ENCODE measurements at places on chromosomes 3 and 15.

DNA sequence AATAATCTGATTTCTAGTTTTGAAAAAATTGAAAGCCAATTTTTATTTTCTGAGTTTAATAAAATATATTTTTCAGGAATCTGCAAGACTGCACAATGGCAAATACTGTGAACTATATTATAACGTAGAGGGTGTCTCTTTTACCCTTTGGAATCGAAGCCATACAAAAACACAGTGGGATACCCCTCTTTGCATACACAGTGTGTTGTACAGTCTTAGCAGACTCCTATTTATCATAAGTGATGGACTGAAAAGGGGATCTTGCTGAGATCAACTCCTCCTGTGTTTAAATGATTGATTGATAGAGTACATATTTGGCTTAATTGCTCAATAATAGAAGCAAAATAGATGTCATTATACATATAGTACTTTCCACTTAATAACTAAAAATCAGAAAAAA lies 981.2 kb downstream of the NSUN3 start:
- DNase-seq: no peak

- DNase-seq: no peak
These were observed 91.5 kb downstream of the SH3GL3 start for GRCh38 chr15:83538682-83539081.

DNA sequence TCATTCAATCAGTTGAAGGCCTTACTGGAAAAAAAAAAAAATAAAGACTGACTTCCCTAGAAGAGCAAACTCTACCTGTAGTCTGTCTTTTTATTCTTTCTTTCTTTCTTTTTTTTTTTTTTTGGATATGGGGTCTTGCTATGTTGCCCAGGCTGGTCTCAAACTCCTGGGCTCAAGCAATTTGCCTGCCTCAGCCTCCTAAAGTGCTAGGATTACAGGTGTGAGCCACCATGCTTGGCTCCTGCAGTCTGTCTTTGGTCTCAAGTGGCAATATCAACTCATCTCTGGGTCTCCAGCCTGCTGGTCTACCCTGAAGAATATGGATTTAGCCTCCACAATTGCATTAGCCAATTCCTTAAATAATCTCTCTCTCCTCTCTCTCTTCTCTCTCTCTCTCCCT lies 167.7 kb upstream of the P2RY1 start:
- no peak for DNase-seq

- no peak for DNase-seq
These were observed 23.6 kb upstream of the CYFIP1 start for GRCh38 chr15:23003736-23004135.

- DNase-seq: no peak
These were observed 11.6 kb upstream of the EPHB3 start for GRCh38 chr3:184549796-184550577.

GRCh38 chr3:149575961-149576564 lies 81.8 kb downstream of the WWTR1 start:
- no peak for DNase-seq

DNA sequence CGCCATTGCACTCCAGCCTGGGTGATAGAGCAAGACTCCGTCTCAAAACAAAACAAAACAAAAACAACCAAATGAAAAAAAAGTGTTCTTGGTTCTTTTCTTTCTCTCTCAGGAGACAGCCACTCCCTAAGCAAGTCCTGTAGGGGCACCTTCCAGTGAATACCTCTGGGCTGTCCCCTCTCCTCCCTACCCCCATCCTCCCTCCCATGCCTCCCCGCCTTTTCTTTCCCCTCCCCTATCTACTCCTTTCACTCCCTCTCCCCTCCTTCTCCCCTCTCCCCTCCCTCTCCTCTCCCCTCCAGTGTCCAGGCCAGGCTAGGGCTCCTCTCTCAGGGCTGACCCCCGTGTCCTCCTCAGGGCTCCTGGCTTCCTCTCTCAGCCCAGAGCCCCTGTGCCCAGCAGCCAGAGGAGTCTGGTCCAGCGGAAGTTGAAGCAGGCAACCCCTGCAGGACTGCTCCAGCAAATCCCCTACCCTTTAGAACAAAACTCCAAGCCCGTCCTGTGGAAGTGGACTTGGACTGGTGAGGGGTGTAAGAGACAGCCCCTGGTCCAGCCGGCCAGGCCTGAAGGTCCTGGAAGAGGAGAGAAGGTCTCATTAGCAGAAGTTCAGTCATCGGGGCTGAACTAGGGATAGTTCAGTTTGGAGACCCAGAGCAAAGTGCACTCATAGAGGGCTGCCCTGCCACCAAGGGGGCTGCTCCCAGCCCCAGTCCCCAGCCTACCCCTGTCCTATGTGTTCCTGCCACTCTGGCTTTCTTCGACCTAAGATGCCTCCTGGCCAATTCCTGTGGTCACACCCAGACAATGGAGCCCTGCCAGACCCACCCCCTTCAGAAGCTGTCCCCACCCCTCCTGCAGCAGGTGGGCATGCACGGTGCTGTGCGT lies 79.8 kb upstream of the IQSEC1 start:
- no peak for DNase-seq

GRCh38 chr3:164208048-164208447 lies 870.2 kb downstream of the SI start:
- DNase-seq: no peak

DNA sequence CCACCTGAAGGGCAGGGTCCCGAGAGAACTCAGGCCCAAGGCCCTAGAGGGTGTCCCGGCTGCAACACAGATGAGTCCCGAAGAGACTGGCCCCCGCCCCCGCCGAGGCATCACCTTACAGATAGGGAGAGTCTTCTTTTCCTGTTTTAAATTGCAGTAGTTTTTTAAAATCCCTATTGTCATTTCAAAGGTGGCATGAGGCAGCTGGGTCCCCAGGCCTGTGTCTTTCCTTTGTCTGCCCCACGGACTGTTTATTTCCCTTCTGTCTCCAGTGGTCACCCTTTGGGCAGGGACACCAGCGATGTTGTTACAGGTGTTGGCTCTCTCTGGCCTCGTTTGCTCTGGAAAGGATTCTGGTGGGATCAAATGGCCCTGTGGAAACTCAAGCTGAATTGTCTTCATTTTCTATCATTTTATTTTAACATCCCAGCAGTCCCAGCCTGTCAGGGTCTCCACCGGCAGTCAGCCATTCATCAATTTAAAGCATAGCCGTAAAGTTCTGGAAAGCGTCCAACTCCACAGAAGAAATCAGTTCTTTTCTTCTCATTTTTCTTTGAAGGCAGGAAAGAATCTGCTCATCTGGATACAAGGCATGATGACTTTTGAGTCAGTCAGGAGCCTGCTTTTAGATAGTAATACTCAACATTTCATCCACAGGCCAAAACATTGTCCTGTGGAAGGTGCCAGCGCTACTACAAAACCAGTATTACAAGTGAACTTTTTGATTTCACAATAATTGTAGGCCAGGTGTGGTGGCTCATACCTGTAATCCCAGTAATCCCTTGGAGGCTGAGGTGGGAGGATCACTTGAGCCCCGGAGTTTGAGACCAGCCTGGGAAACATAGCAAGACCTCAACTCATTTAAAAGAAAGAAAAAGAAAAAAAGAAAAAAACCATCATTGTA lies 96.2 kb downstream of the HES1 start:
- DNase-seq: no peak

DNA sequence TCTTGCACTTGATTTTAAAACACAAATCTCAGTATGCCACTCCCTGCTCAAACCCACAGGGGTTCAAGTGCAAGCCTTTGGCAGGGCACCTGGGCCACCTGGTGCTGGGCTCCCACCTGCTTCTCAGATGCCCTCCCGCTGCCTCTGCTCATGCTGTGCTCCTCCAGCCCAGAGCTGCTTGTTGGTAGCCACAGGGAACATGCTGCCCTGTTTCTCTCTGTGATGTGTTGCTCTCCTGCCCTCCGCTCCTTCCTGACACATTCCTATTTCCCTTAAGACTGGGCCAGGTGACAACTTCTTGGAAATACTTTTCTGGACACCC lies 27.1 kb upstream of the KY start:
- DNase-seq: no peak

DNA sequence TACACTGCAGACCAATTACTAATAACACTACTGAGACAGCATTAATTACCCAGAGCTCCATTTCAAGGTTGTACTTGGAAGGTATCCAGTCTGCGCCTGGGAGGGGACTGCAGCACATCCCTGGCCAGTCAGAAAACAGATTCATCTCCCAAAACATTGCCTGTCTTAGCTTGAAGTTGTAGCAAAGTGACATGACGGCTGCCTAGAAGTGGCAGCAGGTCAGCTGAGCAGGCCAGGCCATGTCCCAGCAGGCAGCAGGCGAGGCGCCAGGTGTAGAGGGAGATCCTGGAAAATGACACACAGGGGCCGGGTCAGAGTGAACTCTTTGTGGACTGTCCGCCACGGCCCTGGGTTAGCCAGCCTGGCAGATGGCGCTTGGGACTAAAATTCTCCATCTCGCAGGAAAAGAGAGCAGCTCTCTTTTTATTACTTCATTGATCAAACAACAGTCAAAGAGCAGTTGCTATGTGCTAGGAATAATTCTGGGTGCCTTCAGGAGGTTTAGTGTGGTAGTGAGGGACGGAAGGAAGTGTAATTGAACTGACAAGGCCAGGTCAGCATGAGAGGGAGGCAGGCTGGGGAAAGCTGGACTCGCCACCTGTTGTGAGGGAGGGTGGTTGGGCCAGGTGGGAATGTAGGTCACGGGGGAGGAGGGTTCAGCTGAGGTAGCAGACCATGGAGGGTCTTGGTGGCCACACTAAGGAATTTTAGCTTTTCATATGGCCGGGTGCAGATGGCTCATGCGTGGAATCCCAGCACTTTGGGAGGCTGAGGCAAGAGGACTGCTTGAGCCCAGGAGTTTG lies 1.3 kb upstream of the MAP6D1 start:
- no peak for DNase-seq

DNA sequence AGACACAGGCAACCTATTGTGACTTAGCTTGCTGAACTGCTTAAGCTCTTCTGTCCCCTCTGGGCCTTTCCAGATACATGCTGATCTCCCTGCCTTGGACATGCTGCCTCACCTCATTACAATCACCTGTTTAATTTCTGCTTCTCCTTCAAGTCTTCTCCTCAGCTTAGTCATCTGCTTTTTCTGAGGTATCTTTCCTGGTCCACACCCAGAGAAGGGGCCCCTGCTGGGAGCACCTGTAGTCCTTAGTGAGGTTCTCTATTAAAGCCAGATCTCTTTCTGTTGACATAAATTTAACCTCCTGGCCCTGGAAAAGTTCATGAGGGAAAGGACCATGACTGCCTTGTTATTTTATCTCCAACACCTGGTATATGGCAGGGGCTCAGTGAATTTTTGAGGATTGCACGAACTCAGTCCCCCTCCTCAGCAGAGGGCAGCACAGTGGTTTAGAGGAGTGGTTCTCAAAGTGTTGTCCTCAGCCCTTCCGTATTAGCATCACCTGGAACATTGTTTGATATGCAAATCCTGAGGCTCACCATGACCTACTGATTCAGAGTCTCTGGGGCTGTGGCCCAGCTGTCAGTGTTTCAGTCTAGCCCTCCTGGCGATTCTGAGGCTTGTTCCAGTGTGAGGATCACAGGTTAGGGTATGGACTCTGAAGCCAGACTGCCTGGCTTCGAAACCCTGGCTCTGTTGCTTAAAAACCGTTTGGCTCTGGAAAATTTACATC lies 12.7 kb downstream of the COL6A6 start:
- no peak for DNase-seq

DNA sequence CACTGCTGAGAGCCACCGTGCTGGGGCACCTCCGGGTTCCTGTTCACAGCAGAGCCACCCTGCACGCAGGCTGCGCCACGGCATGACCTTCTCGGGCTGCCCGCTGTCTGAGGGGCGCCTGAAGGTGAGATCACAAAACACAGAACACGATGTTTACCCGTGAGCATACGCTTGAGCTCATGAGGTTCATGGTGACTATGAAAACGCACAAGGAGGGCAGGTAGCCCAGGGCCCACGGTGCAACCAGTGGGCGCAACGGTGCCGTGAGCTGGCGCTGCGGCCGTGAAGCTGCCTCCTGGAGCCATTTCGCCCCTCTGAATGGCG lies 36.1 kb downstream of the KLHL25 start:
- DNase-seq: no peak

DNA sequence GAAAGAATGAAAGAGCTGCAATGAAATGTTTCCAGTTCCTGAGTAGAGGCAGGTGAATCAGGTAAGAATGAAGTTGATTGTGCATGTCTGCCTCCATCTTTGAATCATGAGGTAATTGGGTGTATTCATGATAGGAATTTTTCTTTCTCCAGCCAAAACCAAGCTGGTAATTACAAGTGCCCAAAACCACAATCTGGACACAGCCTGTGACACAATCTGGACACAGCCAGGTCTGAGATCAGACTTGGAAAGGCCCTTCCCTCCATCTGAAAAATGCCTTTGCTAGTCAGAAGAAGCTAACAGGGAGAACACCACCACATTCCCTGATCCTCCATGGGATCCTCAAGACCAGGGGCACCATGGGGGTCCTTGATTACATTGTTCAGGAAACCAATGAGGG lies 338.5 kb upstream of the THBS1 start:
- no peak for DNase-seq

DNA sequence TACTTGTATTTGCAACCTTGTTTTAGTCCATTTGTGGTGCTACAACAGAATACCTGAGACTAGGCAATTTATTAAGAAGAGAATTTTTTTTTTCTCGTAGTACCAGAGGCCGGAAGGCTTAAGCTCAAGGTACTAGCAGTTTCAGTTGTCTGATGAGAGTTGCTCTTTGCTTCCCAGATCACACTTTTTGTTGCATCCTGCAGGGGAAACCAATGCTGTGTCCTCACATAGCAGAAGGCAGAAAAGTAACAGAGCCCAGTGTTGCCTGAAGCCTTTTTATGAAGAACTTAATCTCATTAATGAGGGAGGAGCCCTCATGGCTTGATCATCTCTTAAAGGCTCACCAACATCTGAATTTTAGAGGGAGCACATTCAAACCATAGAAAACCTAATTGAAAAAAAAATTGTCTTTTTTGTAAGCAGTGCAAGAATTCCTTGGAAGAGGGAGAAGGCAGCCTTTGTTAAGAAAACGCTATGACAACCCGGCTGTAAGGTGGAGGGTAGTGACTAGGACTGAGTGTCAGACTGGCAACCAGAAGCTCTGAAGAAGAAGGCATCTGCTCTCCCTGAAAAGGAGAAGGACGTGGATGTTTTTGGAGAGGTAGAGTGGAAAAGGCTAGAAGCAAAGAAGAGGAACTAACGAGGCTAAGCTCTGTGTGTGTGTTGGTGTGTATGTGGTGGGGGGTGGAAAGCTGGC lies 1245.3 kb downstream of the ROBO2 start:
- DNase-seq: no peak

DNA sequence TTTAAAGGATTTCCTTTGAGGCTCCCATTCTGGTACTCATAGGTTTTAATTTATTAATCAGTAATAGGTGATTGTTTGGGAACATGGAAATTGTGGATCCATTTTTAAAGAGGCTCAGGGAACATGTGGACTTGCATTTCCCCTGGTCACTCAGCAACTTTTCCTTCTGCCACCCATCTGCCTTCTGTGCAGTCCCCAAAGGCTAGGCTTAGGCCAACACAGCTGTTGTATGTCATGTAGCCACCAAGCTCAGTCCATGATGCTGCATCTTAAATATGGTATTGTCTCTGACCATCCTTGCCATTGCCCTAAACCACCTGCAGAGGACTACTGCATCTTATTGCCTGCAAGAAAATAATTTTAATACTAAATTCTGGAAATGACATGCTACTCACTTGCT lies 416.7 kb upstream of the SEMA6D start:
- DNase-seq: no peak

DNA sequence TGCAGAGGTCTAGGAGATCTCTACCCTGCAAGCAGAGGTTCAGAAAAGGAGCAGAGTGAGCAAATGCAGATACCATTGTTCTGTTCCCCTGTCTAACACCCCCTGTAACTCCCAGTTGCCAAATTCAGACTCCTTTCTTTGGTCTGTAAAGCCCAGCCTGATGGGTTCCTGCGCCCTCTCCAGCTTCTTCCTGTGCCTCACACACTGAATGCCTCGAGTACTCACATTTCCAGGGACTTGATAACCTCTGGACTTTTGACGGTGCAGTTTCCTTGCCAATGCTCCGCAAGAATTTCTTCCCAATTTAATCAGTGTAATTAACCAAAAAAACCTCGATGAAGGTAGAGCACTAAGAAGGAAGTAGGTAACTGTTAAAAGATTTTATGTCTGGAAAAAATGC lies 19.3 kb downstream of the PDE8A start:
- DNase-seq: no peak
